GM18507 (cell line): ENCODE measurements at places on chromosomes 13 and 19.

- DNase-seq, result no peak
These were observed 53.1 kb downstream of the UGGT2 start for GRCh38 chr13:96000069-96000468.

DNA sequence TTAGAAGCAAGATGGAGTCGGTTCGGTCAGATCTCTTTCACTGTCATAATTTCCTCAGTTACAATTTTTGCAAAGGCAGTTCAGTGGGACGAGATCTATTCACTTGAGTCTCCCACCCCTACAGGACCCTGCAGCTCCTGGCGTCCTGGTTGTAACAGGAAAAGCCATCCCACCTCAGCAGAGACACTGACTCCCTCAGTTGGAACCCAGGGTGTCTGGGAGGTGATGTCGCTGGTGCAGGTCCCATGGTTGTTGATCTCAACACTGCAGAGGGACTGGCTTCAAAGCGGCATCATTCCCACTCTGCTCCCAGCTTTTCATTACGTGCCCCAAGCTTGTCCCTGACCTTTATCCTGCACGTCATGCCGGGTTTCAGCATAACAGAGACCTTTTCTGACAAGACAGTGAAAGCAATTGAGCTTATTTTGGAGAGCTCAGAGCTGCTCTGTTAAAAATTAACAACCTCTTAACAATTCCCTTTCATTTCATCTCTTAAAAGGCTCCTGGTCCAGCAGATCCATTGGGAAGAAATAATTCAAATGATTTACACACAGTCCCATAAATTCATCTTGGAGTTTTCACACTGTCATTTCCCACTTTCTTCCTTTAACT is 17.6 kb upstream of the COG3 start:
- no peak for DNase-seq

GRCh38 chr13:114077099-114077932 is 55.1 kb downstream of the RASA3 start:
- DNase-seq, result no peak

GRCh38 chr13:33494596-33495204 is 209.1 kb upstream of the STARD13 start:
- DNase-seq, result no peak

- no peak for DNase-seq
These were observed 27.2 kb downstream of the CCDC8 start for GRCh38 chr19:46386151-46386550.

GRCh38 chr13:32590266-32590665 is 4.0 kb downstream of the PDS5B start:
- DNase-seq, result no peak

DNA sequence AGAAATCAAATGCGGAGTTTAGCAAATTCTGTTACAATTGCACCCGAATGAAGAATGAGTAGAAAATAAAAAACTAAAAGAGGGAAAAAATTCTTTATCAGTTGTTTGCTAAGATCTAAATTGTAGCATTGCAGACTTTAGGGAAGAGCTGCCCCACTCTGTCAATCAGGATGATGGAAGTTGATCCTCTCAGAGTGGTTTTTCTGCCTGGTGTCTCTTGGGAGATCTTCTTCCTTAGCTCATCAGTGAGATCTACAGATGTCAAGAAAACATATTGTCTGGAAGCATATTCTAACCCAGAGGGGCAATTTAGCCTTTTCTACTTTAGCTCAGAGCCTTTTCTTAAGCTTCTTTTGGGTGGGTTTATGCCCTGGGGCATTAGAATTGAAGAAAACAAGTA is 223.2 kb upstream of the PCDH17 start:
- no peak for DNase-seq

DNA sequence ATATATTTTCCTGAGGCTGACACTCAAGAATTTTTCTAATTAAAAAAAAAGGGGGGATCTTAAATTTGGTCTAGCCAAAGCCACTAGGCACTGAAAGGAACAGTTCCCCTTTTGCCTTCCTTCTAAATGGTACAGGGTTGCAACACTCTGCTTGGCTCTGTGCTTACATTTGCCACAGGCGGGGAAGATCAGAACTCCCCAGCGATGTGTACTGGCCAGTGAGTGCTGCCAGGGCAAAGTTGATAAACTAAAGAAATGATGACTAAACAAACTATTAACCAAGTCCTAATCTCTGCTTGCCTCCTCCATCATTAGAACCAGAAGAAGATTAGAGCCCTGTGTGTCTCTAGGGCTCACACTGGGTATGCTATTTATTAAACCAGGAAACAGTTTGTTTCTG is 75.3 kb upstream of the SCEL start:
- DNase-seq, result no peak

DNA sequence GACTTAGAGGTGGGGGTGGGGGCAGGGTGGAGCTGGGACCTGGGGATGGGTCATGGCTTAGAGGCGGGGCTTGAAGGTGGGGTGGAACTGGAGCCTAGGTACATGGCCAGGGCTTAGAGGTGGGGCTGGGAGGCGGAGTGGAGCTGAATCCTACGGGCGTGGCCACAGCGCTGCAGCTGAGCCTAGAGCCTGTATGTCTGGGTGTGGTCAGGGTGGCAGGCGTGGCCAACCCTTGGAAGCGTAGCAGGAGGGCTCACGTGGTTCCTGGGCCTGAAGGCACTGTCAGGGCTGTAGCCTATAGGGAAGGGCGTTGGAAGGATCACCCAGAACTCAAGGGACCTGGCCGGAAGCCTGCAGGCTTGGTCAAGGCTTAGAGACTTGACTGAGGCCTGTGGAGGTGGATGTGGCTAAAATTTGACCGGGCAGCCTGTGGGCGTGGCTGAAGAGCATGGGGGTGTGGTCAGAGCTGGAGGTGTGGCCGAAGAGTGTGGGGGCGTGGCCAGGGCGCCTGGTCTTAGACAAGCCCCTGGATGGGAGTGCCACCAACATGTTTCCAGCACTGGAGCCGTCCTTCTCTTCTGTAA is 24.3 kb downstream of the COLGALT1 start:
- DNase-seq, result peak; percentile 69

- DNase-seq, result peak; percentile 26
These were observed 44.4 kb upstream of the USE1 start for GRCh38 chr19:17170538-17171297.

DNA sequence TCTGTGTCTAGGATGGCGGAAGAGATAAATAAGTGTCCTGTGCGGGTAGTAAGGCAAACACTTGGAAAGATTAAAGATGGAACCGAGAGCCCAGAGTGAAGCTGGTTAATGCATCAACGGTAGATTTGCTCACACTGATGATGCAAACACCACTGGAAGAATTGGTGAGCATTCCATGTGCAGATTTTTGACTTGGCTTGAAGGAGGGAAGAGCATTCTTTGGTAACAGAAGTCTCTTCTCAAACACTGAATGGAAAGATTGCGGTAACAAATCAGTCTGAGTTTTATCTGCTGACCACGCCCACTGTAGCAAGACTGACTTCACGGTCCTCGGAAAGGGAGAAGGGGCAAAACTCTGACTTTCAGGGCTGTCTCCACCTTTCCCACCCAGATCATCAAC is 112.5 kb downstream of the COL4A1 start:
- no peak for DNase-seq

- DNase-seq, result no peak
These were observed 63.4 kb downstream of the KCTD12 start for GRCh38 chr13:76822698-76823267.

DNA sequence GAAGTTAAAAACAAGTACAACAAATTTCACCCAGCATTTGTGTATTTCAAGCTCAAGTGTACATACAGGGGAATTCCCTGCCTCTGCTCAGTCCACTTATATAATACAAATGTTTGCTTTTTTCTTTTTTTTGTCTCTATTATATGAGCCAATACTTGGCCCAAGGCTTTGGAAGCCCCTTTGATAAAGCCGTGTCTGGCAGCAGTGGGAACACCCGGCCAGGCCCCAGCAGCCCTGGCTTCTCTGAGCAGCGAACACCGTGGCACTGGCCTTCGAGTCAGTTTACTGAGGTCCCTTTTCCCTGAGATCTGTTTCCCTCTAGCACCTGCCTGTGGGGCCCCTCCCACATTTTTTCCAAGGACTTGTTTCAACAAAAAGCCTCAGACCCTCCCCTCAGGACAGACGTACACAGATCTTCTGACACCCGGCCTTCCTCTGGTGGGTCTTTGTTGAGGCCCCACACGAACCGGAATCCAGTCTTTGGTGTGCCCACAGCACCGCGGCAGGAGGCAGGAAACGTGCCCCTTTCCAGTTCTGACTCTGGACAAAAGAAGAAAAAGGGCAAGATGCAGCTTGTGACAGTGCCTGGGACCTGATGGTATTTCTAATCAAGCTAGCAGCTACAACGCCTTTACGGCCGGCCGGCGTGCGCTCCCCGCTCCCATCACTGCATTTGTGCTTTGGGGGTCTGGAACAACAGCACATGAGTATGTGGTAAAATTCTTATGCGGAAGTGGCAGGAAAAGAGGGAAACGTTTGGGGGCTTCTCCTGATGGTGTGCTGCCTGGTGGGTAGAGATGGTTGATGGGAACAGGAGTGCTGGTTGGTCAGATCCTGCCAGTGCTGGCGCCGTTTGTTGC is 13.8 kb downstream of the SIPA1L3 start:
- no peak for DNase-seq

DNA sequence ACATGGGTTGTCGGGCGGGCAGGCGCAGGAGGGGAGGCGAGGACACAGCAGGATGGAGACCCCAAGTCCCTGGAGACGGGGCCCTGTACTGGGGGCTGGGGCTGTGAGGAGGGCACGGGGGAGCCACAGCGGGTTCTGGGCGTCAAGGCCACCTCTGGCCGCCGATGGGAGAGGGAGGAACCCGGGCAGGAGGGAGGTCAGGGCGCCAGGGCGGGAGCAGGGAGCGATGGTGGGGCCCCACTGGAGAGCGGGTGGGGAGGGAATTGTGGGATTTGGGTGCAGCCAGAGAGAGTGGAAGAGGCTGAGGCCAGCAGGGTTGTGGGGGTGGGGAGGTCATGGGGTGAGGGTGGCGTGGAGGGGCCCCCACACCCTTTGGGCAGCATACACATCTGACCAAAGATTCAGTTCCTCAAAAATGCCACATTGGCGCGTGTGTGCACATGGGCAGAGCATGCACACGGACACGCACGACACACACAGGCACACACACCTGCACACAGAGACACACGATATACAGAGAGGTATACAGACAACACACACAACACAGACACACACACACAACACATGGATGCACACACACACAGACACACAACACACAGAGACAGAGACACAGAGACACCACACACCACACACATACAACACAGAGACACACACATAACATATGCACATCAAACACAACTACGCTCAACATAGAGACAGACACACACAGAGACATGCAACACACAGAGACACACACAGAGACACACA is 54.9 kb downstream of the AP1M1 start:
- no peak for DNase-seq

DNA sequence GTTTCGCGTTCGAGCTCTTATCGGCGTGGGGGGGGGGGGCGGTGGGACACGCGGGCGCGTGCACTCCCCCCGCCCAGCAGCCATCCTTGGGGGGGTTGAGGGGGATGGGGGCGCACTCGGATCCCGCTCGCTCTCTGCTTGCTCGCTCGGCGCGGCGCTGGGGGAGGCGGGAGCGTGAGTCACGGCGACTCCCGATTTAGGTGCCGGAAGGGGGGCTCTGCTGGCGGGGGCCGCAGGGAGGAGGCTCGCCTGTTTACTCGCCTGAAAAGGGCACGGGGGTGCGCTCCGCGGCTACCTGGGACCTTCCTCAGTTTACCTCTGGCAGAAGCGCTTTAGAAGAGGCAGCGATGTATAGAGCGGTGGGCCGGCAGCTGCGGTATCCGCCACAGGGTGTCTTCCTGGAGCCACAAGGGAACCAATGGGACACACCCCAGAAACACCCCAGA is 1.1 kb upstream of the PDE4A start:
- no peak for DNase-seq

- DNase-seq, result no peak
These were observed 5.1 kb upstream of the MKNK2 start for GRCh38 chr19:2055931-2056836.

GRCh38 chr19:7236153-7236552 is 58.1 kb downstream of the INSR start:
- DNase-seq, result no peak

DNA sequence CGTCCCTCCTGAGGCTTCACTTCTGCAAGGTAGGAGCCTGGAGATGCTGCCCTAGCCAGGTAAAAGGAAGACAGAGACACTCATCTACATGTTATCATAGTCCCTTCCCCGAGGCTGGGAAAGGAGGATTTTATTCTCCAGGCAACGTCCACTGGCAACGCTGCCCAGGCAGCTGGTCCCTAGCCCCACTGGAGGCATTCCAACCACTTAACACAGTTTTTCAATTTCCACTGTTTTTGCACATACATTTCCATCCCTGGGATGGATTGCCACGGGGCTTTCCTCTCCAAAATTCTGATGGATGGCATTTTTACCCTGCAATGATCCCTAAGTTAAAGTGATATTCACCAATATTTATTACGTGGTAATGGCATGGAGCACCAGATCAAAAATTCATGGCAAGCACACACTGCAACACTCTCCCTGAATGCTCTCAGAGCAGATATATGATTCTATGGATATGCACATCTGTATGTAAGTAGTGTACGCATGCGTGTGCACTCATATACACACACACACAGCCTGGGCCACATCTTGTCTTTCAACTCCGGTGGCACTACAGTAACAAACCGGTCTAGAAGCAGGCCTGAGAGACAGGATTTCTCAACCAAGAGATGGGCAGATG is 322.3 kb upstream of the TSHZ3 start:
- DNase-seq, result no peak

GRCh38 chr19:55251341-55252081 is 7.3 kb downstream of the PPP6R1 start:
- no peak for DNase-seq

- no peak for DNase-seq
These were observed 13.0 kb upstream of the SIGLEC11 start for GRCh38 chr19:49973987-49974386.

GRCh38 chr13:79936368-79937136 is 404.4 kb downstream of the SPRY2 start:
- no peak for DNase-seq

GRCh38 chr13:101211261-101211660 is 205.0 kb downstream of the NALCN start:
- DNase-seq, result no peak

GRCh38 chr13:109874484-109875454 is 88.4 kb upstream of the IRS2 start:
- DNase-seq, result no peak

DNA sequence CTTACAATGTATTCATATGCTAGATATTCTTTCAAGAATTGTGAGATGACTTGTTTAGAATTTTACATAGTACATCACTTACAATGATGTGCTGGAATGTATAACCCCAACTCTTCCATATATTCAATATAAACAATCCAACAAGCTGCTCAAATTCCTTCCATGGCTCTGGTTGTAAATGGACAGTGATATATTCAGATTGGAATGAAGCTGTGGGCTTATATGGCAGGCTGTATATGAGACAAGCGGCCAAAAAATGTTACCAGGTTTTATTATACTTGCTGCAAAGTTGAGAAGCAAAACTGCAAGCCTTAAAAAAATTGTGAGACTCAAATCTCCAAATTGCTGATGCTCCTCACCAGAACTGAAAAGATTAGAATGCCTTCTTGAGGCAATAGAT is 83.6 kb upstream of the KLF12 start:
- DNase-seq, result no peak
